Activated naive CD4-positive, alpha-beta T cell treated with anti-CD3 and anti-CD28 coated beads, Interleukin-2, amount 50 U/mL, for 16 hours (primary cell): ENCODE measurements at places on chromosomes 3 and 15.
A peak's percentile ranks its signal among the peaks of the same experiment; 100 is the strongest.

DNA sequence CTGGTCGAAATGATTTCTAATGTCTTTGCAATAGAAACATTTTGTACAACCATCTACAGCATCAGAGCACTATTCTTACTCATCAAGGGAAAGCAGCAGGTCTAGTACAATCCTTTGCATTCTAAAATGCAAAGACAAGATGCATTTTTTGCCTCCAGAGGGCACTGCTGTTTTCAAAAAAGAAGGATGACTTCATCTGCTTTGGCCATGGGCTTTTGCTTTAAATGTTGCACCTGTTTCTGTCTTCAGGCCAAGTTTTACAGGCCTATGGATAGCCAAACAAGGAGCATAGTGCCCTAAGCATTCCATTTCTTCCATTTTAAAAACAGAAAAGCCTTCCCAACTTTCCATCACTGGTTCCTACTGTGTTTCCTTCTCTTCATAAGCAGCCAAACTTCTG, 3.4 kb downstream of the PARP9 start:
- peak; percentile 57 for DNase-seq

- no peak for DNase-seq
These were observed 282.3 kb upstream of the NECTIN3 start for GRCh38 chr3:110789315-110789714.

DNA sequence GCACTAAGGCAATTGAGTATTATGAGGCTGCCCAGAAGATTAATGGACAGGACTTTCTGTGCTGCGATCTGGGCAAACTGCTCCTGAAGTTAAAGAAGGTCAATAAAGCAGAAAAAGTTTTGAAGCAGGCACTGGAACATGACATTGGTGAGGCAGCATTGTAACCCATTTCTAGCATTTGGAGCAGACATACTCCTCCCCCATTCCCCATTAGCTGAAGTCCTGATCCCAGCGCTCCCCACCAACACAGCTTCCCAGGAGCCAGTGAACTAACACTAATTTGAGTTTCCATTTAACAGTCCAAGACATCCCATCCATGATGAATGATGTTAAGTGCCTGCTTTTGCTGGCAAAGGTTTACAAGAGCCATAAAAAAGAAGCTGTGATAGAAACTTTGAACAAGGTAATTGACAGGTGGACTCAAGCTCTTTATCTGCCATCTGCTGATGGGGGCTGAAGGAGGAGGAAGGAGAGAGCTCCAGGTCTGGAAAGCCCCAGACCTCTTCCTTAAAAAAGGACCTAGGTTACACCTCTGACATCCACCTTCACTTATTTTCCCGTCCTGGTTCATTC, 22.6 kb downstream of the CSRNP1 start:
- DNase-seq: no peak

- DNase-seq: no peak
These were observed 179.6 kb downstream of the USP13 start for GRCh38 chr3:179832333-179832854.

DNA sequence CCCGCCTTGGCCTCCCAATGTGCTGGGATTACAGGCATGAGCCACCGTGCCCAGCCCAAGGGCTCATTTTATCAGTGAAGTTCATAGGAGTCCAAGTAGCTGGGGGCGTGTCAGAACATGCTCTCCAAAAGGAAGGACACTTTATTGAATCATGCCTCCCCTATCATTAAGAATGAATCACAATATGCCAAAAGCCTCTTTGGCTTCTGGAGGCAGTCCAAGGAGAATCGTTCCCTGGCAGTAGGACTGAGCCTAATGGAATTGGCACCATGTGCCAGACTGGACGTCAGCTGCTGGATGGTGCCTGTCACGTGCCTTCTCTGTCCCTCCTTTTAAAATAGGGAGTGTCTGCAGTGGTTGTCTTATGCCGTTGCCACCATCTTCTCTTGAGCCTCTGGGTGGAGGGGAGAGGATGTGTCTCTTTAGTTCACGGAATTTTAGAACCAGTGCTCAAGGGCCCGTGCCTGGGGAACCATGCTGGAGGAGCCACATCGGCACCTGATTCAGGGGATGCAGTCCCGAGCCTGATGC, 234.7 kb upstream of the LYSMD4 start:
- DNase-seq: no peak

- DNase-seq: no peak
These were observed 128.7 kb downstream of the DMXL2 start for GRCh38 chr15:51493892-51494291.

DNA sequence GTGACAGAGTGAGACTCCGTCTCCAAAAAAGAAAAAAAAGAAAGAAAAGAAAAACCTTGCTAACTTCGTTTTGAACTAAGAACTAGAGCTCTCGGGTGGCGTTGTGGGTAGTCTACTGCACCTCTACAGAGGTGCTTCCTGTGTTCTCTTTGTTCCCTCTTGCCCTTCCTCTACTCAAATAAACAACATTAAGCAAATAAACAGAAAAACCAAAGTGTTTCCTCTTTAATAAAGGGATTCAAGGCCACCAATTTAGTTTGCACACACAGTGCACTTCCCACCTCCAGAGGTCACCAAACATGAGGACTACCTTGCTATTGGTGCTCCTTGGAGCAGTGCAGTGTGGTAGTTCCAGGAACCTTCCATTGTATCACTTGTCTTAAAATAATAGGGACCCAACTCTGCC, 354.2 kb upstream of the TBL1XR1 start:
- DNase-seq: no peak

- DNase-seq: no peak
These were observed 44.5 kb upstream of the FNDC3B start for GRCh38 chr3:171994646-171995428.

GRCh38 chr15:27214032-27214431, 243.1 kb downstream of the GABRG3 start:
- no peak for DNase-seq

- no peak for DNase-seq
These were observed 111.7 kb downstream of the NUP210 start for GRCh38 chr3:13308380-13308801.

DNA sequence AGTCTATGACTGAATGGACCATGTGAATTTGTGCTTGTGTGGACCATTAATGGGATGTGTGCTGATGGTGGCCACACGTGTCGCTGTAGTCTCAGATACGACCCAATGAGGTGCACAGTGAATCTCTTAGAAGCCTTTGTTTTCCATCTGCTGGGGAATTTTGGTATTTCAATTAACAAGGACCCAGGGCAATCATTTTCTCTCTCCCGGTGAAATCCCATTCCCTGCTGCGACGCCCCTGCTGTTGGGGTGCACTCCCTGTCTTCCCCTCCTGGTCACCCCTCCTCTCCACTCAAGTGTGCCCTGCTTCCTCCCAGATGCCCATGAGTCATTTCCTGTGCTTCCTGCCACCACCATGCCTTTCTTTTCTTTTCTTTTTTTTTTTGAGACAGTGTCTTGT, 32.7 kb downstream of the EBLN2 start:
- no peak for DNase-seq

- DNase-seq: no peak
These were observed 19.0 kb downstream of the RPL39L start for GRCh38 chr3:187120326-187120725.

GRCh38 chr3:133979553-133979952, 50.2 kb downstream of the SLCO2A1 start:
- DNase-seq: no peak

DNA sequence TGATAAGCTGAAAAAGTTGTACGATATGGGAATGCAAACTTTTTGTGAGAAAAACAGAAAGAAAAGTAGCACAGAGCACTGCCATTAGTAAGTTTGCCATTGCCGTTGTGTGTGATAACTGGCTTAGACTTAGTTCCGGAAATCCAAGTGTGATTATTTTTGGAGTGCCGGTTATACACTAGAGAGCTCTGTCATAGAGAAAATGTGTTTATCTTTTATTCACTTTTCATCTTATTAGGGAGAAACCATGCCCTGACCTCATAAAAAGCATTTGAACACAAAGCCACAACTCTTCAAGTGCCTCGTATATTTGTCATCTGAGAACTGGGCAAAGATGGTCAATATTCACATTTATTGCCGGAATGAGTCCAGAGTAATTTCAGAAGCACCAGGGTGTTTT, 36.1 kb downstream of the CTDSPL start:
- DNase-seq: no peak

DNA sequence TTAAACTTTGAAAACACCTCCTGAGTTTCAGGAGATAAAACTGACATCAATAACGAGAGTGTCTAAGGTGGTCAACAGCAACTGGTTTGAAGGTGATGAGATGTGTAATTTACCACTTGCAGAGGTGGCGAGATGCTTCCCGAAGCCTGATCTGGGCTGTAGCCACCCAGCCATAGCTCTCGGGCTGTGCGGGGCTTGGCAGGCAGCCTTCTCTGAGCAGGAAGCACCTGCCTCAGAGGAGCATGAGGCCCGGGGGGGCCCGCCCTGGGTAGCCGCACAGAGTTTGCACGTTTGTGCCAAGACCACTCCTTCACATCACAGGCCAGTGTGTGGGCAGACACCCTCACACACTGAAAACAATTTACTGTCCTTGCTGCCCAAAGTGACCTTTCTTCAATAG, 220.3 kb downstream of the CACNA2D3 start:
- no peak for DNase-seq
